IMR-90 (cell line): ENCODE measurements at places on chromosomes 1 and 21. TPM values are rescaled to one million over a fixed set of nuclear protein-coding genes. Genes with fewer than 3 reads are reported as not detected.
A peak's percentile ranks its signal among the peaks of the same experiment; 100 is the strongest.

DNA sequence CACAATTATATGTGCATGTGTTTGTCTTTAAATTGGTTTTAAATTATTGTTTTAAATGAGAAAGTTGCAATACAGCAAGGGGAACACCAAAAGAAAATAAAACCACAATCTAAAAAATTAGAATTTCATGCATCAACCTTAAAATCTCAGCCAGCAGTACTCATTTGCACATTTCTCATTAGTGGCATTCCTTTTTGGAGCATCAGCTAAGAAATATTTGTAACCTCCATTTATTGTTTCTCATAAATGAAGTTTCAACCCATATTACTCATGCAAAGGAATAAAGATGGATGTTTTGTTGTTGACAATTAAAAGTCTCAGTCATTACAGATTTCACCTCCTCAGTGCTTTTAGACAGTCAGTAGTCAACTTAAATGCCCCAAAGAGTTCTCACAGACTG is 160.1 kb downstream of the TBX15 start:
- no peaks in the 10 kb centered on the region for H3K27me3 ChIP-seq
- no peak overlapping the region for H3K27ac ChIP-seq
- no peak overlapping the region for H3K4me3 ChIP-seq
- no peaks in the 10 kb centered on the region for H3K4me1 ChIP-seq
- H3K36me3 ChIP-seq: no peaks in the 10 kb centered on the region
- no peak for DNase-seq

- no peaks in the 10 kb centered on the region for H3K36me3 ChIP-seq
- H3K4me1 ChIP-seq: peaks cover 11% of the 10 kb centered on the region
- no peak overlapping the region for H3K4me3 ChIP-seq
Measured at GRCh38 chr1:108584428-108584856, 24.5 kb downstream of the EEIG2 start.

GRCh38 chr1:17596186-17596585 is 56.7 kb downstream of the ARHGEF10L start:
- H3K4me3 ChIP-seq: no peak overlapping the region
- no peaks in the 10 kb centered on the region for H3K27me3 ChIP-seq
- no peak overlapping the region for H3K27ac ChIP-seq
- no peak for DNase-seq

DNA sequence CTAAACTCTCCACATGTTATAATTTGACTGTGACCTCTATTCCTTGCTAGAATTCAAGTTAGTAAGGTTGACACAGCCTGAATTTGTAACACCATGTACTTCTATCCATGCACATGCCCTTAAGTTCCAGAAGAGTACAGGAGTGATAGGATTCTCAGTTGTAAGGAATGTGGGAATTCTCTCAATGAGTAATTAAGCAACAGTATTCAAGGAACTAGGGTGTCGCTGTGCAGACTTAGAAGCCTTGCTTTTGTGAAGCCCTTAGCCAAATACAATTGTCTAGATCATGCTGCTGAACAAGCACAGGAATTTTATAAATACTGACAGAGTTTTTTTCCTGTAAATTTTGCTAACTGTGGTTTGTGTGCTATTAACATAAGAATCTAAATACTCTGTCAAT is 276.3 kb upstream of the PTBP2 start:
- H3K4me1 ChIP-seq: no peaks in the 10 kb centered on the region
- no peaks in the 10 kb centered on the region for H3K27me3 ChIP-seq
- H3K27ac ChIP-seq: no peak overlapping the region
- no peak overlapping the region for H3K4me3 ChIP-seq
- no peaks in the 10 kb centered on the region for H3K36me3 ChIP-seq

- H3K4me1 ChIP-seq: no peaks in the 10 kb centered on the region
- H3K27me3 ChIP-seq: peaks cover 63% of the 10 kb centered on the region
- H3K27ac ChIP-seq: no peak overlapping the region
- H3K4me3 ChIP-seq: no peak overlapping the region
- no peak for DNase-seq
- H3K36me3 ChIP-seq: no peaks in the 10 kb centered on the region
Measured at GRCh38 chr1:204683284-204684205, 2.0 kb downstream of the LRRN2 start.

Gene PRPF38B
- 9.0 and 15.0 TPM in 2 replicates for total RNA-seq

Gene GBP6
- total RNA-seq: not detected in 2 replicates

DNA sequence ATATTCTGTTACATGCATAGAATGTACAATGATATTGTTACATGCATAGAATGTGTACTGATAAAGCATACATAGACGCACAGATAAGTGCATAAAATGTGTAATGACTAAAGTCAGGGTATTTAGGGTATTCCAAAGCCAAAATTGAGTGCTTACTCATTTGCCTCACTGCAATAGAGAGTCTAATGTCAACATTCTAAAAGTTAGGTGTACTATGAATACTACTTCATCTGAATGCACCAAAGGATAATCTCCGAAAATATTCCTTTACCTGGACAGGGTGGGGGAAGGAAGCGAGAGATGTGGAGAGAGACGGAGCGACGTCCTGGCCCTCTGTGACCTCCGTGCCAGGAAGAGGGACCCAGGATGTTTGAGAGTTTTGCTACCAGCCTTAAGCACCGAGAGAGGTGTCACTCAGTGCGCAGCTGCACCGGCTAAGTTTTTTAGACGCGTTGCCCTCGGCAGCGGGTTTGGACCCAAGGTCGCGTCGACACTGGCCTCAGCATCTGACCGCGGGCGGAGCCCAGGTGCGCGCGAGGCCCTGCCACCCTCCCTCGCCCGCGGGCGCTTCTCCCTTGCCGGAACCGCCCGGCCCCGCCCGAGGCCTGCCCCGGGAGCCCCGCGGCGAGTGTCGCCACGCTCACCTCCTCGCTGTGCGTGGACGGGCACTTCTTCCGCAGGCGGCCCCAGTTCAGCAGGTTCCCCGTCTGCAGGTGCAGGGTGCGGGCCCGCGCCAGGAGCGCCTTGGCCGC is 660 bp downstream of the GCLM start:
- DNase-seq: no peak
- peak overlapping the region; percentile 29 for H3K27ac ChIP-seq
- H3K27me3 ChIP-seq: no peaks in the 10 kb centered on the region
- peaks cover 4% of the 10 kb centered on the region for H3K4me1 ChIP-seq
- H3K4me3 ChIP-seq: peak overlapping the region; percentile 74

- H3K4me3 ChIP-seq: no peak overlapping the region
- H3K36me3 ChIP-seq: peaks cover 28% of the 10 kb centered on the region
- H3K27ac ChIP-seq: no peak overlapping the region
- DNase-seq: no peak
- H3K4me1 ChIP-seq: peaks cover 3% of the 10 kb centered on the region
Measured at GRCh38 chr1:154987326-154987725, 4.2 kb downstream of the FLAD1 start.

Gene LCA5L
- total RNA-seq: 0.18 and 0.28 TPM in 2 replicates

Gene PARS2
- 6.1 and 6.3 TPM in 2 replicates for total RNA-seq

GRCh38 chr1:205656236-205656635 is 24.1 kb downstream of the SLC45A3 start:
- H3K4me1 ChIP-seq: peaks cover 4% of the 10 kb centered on the region; the same call in 1 of the 2 replicates
- no peak overlapping the region for H3K27ac ChIP-seq
- no peak overlapping the region for H3K4me3 ChIP-seq
- H3K27me3 ChIP-seq: no peaks in the 10 kb centered on the region
- peak; percentile 63 for DNase-seq
- no peaks in the 10 kb centered on the region for H3K36me3 ChIP-seq

DNA sequence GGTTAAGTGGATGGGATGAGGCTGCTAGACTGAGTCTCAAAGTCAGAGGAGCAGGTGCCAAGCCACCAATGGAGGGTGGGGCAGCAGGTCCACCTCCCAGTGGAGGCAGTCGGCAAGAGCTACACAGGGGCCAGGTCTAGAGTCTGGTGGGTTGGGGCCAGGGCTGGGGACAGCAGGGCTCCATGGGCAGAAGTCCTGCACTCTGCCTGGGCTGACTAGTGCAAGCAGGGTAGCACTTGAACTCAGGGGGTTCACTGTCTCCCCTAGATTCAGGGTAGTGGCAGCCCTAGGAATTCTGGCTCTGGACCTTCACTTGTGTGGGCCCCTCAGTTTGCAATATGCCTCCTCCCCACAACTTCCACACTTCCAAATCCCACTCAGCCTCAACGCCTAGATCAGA is 66.2 kb downstream of the SYT6 start:
- H3K27ac ChIP-seq: no peak overlapping the region
- peaks cover 49% of the 10 kb centered on the region for H3K27me3 ChIP-seq
- no peak overlapping the region for H3K4me3 ChIP-seq
- H3K36me3 ChIP-seq: no peaks in the 10 kb centered on the region
- 0 out of 2 replicates have a peak, but pooled peaks cover 1% of the 10 kb centered on the region for H3K4me1 ChIP-seq
- no peak for DNase-seq

Gene TNN
- total RNA-seq: not detected in 2 replicates

DNA sequence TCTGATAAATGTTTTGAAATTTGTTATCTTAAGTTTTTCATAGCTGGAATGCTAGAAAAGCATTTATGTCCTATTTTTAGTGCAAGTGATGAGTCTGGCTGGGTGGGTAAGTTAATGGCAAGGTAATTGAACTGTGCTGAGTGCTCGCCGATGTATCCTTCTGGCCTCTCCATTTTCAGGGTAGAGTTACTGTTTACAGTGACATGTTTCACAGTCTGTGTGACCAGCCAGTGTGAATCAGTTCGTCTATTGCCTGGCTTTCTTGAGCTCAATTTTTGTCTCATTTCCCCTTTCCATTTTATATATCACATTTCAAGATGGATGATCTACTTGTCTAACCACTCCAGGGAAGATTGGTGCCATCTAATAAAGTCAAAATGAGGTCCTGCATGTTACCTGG is 44.1 kb downstream of the ITSN1 start:
- H3K27ac ChIP-seq: peak overlapping the region; percentile 57; the same call in 1 of the 2 replicates
- no peaks in the 10 kb centered on the region for H3K27me3 ChIP-seq
- H3K4me1 ChIP-seq: peaks cover 13% of the 10 kb centered on the region
- H3K36me3 ChIP-seq: no peaks in the 10 kb centered on the region
- H3K4me3 ChIP-seq: no peak overlapping the region

DNA sequence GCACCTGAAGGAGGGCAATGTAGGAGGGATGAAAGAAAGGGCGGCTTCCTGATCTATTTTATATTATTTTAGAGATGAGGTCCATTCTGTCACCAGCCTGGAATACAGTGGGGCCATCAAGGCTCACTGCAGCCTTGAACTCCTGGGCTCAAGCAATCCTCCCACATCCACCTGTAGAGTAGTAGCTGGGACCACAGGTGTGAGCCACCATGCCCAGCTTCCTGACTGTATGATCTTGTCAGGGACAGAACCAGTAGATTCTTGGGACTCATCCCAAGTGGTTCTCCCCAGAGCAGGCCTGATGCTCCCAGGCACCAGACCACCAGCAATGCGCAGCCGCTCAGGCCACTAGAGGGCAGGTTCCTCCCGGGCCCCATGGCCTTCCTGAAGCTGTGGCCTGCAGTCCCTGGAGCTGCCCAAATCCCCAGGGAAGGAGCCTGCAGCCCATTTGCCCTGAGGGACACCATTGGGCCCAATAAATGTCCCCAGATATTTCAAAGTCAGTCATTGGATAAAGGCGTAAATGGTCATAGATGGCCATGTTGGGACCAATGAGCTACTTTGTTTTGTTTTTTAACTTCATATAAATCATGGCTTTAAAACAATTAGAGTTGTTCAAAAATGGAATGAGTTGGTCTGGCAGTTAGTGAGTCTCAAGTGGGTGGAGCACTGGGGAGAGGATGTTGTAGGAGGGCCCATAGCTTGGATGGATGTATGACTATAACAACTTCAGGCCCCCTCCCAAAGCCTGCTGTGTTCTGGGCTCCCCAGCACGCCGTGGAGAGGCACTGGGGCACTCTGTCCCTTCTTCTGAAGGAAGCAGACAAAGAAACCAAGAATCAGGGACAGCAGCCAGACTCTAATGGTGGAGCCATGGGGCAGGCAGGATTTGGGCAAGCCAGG is 44.7 kb upstream of the GOLT1A start:
- H3K27me3 ChIP-seq: no peaks in the 10 kb centered on the region
- no peak overlapping the region for H3K4me3 ChIP-seq
- peaks cover 19% of the 10 kb centered on the region for H3K36me3 ChIP-seq
- peaks cover 31% of the 10 kb centered on the region for H3K4me1 ChIP-seq

GRCh38 chr1:114207635-114208034 is 54.0 kb upstream of the SYT6 start:
- H3K36me3 ChIP-seq: no peaks in the 10 kb centered on the region
- DNase-seq: no peak
- no peak overlapping the region for H3K27ac ChIP-seq

- no peak for DNase-seq
- H3K4me1 ChIP-seq: peaks cover 2% of the 10 kb centered on the region; the same call in 1 of the 2 replicates
- no peak overlapping the region for H3K4me3 ChIP-seq
- H3K36me3 ChIP-seq: no peaks in the 10 kb centered on the region
- no peaks in the 10 kb centered on the region; the same call in 1 of the 2 replicates for H3K27me3 ChIP-seq
Measured at GRCh38 chr1:200980873-200981272, 42.6 kb downstream of the KIF21B start.

Gene SOAT1
- 19.5 and 28.9 TPM in 2 replicates for total RNA-seq

GRCh38 chr1:202311875-202312635 is 29.7 kb downstream of the UBE2T start:
- H3K36me3 ChIP-seq: no peaks in the 10 kb centered on the region
- DNase-seq: no peak
- no peaks in the 10 kb centered on the region for H3K4me1 ChIP-seq

GRCh38 chr1:187443939-187444338 is 615.2 kb downstream of the PLA2G4A start:
- no peaks in the 10 kb centered on the region for H3K4me1 ChIP-seq
- no peaks in the 10 kb centered on the region for H3K27me3 ChIP-seq
- no peak for DNase-seq
- H3K27ac ChIP-seq: no peak overlapping the region

Gene STIL
- total RNA-seq: 17.2 and 19.2 TPM in 2 replicates

Gene RAB3B
- total RNA-seq: 78.5 and 91.9 TPM in 2 replicates

Gene UBXN10
- total RNA-seq: not detected in 2 replicates

Gene AMY2B
- total RNA-seq: 0.72 and 1.1 TPM in 2 replicates
